ENCODE measurements at places on chromosomes 2 and 18. TPM values are rescaled to one million over a fixed set of nuclear protein-coding genes. Genes with fewer than 3 reads are reported as not detected.
A peak's percentile ranks its signal among the peaks of the same experiment; 100 is the strongest.

- no peak for DNase-seq
These were observed 110.3 kb downstream of the SP3 start for GRCh38 chr2:173854840-173855239.

DNA sequence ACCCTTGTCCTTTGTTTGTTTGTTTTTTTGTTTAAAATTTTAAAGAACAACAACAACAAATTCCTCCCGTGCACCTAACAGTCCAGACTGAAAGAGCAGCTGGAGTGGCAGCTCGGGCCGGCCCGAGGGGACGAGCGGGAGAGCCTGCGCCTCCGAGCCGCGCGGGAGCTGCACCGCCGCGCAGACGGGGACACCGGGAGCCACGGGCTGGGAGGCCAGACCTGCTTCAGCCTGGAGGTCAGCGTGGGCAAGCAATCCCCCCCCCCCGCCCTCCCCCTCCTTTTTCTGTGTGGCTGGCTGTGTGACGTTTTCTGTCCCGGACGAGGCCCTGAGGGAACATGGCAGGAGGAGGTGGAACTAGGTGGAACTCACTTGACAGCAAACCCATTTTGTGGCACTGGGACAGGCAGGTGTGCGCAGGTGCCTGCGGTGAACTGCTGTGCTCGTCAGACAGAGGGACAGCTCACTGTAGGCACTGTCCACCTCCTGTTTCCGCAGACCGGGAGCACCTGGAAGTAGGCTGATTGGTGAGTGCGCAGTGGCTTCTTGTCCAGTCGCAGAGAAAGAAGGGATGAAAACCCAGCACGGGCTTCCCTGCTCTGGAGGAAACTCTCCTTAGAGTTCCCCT lies 80.6 kb downstream of the MTCL1 start:
- no peak for DNase-seq

- no peak for DNase-seq
These were observed 112.4 kb upstream of the UPP2 start for GRCh38 chr2:157989227-157989626.

DNA sequence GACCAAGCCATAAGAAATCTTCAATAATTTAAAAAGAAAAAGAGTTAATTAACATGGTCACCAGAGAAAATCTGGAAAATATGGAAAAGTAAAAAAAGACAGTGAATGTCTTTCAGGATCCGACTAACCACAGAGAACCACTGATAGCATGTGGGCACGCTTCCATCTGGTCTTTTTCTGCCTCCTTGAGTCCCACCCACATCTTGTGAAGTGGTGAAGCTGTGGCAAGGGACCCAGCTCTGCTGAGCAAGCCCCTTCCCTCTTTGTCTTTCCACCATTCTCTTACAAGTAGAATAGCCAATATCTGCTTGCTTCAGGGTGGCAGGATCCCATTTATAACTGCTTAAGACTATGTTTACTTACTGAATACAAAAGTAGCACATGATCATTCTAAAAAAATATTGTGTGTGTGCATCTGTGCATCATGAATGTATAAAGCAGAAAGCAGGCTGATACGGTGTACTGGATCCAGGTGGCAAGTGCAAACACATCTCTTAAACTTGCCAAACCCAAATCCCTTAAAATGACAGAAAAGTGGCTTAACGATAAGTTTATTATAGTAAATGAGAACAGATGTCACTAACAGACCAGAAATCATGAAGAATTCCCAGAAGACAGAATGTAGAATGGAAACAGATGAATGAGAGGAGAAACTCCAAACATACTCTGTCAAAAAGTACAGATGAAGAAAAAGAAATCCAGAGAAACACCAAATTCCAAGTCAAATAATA lies 52.3 kb downstream of the FOXI3 start:
- no peak for DNase-seq

GRCh38 chr2:15756011-15756550 lies 164.4 kb downstream of the DDX1 start:
- DNase-seq = no peak

DNA sequence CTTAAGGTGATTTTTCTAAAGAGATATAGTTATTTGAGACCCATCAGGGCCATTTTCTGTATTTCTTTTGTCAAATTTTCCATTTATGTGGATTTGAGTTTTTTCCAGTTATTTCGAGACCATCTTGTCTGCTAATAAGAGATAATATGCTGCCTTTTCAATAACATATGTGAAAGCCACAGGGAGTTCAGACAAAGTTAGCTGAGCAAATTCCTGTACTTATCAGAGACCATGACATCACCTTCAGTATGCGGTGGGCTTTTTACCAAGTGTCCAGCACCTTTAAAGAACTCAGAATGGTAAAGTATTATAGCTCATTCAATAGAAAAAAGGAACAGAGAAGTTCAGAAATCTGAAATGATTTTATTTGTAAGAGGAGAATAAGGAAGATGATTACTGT lies 11.7 kb downstream of the MAPK4 start:
- DNase-seq = no peak

GRCh38 chr18:711310-711656 lies 1.1 kb downstream of the ENOSF1 start:
- no peak for DNase-seq

DNA sequence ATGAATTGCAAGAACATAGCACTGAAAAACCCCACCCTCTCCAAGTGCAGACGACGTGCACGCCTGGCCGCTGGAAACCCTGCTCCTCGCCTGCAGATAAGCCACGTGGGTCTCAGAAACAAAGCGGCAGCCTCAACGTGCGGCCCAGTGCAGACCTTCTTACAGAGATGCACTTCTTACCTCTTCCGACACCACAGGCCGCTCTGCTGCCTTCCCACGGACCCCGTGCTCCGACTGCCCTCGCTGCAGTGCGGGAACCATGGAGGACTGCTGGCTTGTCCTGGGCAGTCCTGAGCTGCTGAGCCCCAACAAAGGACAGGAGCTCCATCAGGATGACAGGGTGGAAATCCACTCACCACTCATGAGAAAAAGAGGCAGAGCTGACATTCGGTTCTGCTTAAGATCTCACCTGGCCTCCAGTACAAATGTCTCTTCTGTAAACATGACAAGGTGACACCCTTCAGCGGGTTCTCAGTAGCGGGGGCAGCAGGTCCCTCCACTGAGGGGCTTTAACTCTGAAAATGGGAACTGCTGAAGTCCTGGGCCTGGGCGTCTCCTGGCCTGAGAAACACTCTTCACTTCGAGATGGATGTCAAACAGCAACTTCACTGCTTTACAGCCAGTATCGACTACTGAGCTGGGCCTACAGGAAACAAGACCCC lies 6.2 kb downstream of the COPS9 start:
- peak; percentile 68 for DNase-seq

DNA sequence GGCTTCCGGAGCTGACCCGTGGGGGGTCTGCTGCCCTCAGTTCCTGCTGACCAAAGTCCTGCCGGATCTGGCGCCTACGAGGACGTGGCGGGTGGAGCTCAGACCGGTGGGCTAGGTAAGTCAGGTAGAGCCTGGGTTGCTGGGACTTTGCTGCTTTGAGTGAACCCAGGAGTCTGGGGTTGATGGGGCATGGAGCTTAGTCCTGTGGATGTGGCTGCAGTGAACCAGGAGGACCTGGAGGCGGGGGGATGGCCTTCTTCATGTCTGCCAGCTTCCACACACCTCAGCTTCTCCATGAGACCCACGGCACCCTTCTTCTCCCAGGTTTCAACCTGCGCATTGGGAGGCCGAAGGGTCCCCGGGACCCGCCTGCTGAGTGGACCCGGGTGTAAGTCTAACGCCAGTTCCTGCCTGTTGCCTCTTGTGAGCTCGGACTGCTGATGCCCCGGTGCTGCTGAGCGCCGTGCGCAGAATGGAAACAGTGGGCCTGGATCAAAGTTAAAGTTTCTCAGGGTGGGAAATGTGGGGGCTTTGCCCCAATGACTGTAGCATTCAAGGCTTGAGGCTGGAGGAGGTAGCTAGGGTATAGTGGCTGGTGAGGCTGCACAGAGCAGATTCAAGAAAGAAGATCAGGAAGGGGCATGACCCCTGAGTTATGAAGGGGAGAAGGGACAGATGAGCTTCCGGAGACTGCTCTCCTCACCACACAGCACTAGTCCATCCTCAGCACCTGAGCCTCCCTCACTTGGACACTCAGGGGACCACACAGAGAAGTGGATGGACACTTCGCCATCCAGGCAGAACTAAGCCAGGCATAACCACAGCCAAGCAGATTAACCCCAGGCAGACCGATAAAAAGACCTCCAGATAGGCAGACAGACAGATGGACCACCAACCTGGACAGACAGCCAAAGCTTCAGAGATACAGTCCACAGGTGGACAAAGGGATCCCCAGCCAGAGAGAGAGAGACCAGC lies 17.3 kb downstream of the PTPN18 start:
- peak; percentile 83 for DNase-seq

DNA sequence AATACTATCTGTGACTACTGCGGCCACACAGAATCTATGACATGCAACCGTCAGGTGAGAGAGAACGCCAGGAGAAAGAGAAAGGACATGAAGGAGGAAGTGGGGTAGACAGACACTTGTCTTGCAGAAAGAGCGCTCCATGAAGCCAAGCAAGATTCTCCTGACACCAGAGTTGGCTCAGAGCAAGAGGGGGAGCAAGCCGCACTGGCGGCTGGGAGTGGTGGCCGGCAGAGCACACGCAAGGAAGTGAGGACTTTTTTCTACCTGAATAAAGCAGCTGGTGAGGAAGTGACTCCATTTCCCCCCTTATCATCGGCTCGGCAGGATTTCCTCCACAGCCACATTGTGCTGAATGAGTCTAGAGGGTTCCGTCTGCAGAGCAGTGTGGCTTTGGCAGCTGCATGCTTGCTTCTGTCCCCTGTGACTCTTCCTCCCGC lies 181.6 kb downstream of the BCL2 start:
- DNase-seq = peak; percentile 88

DNA sequence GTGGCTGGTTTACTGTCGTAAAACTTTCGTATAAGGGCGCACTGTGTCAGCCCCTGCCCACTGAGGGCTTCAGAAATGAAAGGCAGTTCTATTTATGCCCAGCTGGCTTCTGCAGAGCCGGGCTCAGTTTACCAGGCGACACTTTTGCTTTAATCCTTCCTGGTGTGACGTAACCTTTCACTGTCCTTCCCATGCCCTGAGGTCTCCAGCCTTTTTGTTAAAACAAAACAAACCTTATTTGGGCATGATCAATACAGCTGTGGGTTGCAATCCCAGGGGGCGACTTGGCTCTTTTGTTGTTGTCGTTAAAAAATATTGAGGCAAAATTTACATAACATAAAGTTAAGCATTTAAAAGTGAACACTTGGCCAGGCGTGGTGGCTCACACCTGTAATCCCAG lies 85.3 kb downstream of the AGAP1 start:
- no peak for DNase-seq

GRCh38 chr2:233766416-233766815 lies 6.3 kb downstream of the UGT1A1 start:
- no peak for DNase-seq

- no peak for DNase-seq
These were observed 19.2 kb downstream of the ODC1 start for GRCh38 chr2:10428924-10429323.

GCG gene
- 0.21 TPM for polyA plus RNA-seq

ACTR3 gene
- polyA plus RNA-seq = 75.5 TPM

SEC11C gene
- 68.3 TPM for polyA plus RNA-seq

DLGAP1 gene
- polyA plus RNA-seq = 0.11 TPM

MYO1B gene
- 8.1 TPM for polyA plus RNA-seq

PSMA8 gene
- polyA plus RNA-seq = 0.61 TPM

VWA3B gene
- polyA plus RNA-seq = not detected
